ENCODE measurements at places on chromosomes 2 and 18.

- no peak for DNase-seq
Measured at GRCh38 chr2:170227507-170227947, 49.6 kb downstream of the MYO3B start.

- DNase-seq, result no peak
Measured at GRCh38 chr2:127388423-127389164, 819 bp upstream of the MAP3K2 start.

- no peak for DNase-seq
Measured at GRCh38 chr2:82314836-82315472, 2010.4 kb upstream of the LRRTM1 start.

GRCh38 chr18:49855711-49856415, 42.5 kb upstream of the ACAA2 start:
- DNase-seq, result no peak

- DNase-seq, result no peak
Measured at GRCh38 chr18:59008302-59008974, 131.2 kb upstream of the SEC11C start.

DNA sequence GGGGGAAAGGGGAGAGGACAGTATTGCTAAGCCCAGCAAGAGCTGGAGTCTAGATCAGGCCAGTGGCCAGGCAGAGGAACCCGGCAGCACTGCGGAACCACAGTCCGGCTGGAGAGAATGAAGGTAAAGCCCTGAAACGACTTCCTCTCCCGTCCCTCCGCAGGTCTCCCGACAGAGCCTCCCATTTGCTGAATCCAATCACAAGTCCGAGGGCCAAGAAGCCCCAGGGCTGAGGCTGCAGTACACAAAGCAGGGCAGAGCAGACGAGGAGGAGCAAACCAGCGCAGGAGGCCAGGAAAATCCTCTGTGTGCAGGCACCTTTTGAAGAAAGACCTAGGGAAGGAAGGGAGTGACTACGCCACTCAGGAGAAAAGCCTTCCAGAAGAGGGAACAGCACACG, 104.4 kb downstream of the OSBPL1A start:
- DNase-seq, result no peak

GRCh38 chr2:50529600-50530218, 502.2 kb downstream of the NRXN1 start:
- no peak for DNase-seq

GRCh38 chr2:58983111-58983510, 742.0 kb upstream of the FANCL start:
- no peak for DNase-seq

- no peak for DNase-seq
Measured at GRCh38 chr2:55200416-55200815, 31.7 kb downstream of the CLHC1 start.

DNA sequence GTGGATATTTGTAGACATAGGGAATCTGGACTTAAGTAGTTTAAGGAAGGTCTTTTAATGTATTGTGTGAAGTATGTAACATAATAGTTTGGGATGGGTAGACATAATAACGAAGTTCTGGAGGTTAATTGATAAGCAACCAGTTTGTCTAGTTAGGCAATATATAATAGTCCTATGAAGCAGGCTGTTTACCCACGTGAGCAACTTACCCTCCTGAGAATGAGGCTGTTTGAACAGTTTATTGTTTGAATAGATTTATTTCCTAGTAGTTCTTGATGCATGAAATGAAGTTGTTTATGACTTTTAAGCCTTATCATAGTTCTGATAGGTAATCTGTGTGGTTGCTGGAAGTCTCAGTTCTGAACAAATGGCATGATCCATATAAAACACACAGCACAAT, 361.5 kb downstream of the GALNT13 start:
- no peak for DNase-seq

- no peak for DNase-seq
Measured at GRCh38 chr2:162506706-162507105, 162.8 kb downstream of the GCA start.
